ENCODE measurements at places on chromosomes 5 and 9.

DNA sequence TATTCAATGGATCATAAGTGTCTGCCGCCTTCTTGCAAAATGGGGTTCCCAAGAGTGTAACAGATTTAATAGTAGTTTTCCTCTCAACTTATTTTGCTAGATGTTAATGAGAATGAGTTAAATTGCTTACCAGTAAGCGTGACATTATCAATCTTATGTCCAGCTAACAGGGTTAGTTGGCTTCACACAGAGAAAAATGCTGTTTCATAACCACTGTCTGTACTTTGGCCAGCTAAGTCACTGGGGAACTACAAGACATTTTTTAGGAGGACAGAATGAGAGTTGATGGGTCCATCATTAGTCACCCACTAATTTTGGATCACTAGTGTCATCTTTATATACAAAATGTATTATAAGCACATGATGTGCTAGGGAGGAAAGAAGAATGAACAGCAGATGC is 1.4 kb downstream of the CDC37L1 start:
- DNase-seq = peak; percentile 37

- no peak for DNase-seq
These were observed 341.5 kb upstream of the CCNH start for GRCh38 chr5:87754009-87754757.

DNA sequence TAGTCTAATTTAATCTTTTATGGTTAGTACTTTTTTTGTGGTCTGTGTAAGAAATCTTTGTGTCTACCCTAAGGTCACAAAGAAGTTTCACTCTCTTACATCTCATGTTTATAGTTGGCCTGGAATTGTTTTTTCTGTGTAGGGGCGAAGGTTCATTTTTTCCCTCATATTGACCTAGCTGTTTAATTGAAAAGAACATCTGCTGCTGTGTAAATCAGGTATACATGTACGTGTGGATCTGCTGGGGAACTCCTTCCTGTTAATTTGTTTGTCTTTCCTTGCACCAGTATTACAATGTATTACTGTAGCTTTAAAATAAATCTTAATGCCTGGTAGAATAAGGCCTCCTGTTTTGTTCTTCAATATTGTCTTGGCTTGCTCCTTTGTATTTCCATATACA is 37.8 kb downstream of the EXOSC2 start:
- DNase-seq = no peak

DNA sequence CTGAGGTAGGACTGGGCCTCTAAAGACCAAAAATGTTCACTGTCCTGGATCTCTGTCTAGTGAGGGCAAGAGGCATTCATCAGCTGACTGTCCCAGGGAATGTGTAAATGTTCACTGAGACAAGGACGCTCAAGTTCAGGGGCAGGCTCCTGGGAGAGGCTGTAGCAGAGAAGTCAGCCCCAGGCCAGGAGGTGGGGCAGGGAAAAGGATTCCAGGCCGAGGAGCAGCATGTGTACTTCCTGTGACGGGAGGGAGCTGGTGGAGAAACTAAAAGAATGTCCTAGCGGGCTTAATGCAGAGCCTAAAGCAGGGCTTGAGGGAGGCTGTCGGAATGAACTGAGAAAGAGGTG is 205.8 kb downstream of the GABBR2 start:
- peak; percentile 75 for DNase-seq

- no peak for DNase-seq
These were observed 83.6 kb downstream of the RFK start for GRCh38 chr9:76310577-76310976.

DNA sequence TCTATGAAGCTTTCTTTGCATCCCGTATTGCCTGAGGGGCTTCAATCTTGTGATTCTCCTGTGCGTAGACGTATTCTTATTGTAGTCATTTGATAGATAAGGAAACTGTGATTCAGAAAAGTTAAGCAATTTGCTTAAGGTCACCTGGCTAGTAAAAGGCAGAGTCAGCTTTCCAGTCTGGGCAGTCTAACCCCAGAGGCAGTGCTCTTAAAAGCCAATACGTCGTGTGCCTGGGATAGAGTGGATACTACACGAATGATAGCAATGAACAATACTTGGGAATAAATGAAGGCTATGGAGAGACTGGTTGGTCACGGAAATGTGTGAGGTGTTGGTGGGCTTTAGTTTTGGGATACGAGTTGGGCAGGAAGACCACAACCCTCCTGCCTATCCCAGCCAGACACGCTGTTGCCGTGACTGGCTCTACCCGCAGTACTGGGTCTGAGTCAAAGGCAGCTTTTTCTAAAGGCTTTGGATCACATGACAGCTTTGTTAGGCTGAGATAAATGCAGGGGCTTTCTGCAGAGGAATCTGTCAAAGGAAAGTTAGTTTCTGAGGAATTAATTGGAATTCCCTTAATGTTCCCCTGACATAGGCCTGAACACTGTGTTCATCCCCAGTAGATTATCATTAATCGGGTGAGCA is 302.6 kb downstream of the KIF4B start:
- DNase-seq = no peak
